Kidney capillary endothelial cell (primary cell): ENCODE measurements at places on chromosomes 12 and 14.

DNA sequence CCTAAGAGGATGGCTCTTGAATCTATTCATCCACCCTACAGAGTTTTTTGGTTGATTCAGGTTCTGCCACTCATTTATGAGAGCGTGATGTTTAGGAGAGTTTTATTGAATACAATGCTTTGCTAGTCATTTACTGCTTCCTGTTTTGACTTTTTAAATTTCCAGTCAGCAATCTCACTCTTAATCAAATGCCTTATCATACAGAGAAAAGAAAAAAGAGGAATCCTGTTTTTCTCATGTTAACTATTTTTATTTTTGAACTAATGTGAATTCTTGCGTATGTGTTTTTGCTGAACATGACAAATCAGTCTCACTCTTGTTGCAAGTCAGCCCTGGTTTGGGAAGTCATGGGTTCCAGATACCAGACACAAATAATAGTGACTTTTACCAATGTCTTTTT is 22.1 kb upstream of the LGMN start:
- DNase-seq: no peak

GRCh38 chr12:5966486-5967095 is 21.5 kb upstream of the ANO2 start:
- no peak for DNase-seq

GRCh38 chr14:96126339-96126782 is 78.3 kb upstream of the BDKRB2 start:
- no peak for DNase-seq

DNA sequence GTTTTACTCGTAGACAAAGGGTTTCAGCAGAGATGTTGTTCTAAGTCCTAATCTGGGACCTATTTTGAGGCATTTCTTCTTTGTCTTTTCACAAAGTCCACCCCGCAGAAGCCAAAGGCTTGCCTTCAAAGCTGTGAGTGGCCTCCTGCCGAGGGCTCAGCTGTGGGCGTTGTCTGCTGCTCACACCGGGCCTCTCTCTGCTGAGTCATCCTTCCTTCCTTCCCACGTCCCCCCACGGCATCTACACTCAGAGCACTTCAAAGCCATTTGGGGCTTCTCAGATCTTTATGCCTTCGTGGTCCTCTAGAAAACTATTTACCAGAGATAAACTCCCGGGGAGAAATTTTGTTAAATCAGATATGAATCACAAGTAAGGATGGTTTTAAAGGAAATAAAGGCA is 115.9 kb upstream of the TMPO start:
- peak; percentile 92 for DNase-seq

- DNase-seq: no peak
Observed at GRCh38 chr14:75392686-75393641, 34.9 kb upstream of the JDP2 start.

- no peak for DNase-seq
Observed at GRCh38 chr14:80388980-80389711, 177.8 kb upstream of the DIO2 start.

DNA sequence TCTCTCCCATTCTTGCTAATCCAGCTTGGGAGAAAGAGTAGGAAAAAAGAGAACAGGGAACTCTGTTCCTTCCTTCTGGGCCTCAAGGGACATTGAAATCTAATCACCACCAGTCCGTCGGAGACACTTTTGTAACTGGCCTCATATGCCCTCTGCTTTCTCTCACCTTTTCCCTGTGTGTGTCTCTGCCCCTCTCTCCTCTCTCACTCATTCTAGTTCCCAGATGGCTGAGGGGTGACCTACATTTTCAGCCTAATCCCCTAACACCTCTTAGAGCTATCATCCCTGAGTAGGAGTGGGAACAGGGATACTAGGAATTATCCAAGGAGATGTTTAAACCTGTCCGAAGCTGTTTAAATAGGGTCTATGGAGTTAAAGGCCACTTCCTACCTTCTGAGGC is 8.9 kb upstream of the PCK2 start:
- no peak for DNase-seq

GRCh38 chr12:6980075-6980474 is 9.4 kb downstream of the EMG1 start:
- no peak for DNase-seq

- DNase-seq: no peak
Observed at GRCh38 chr12:3315201-3315661, 175.8 kb upstream of the PRMT8 start.

DNA sequence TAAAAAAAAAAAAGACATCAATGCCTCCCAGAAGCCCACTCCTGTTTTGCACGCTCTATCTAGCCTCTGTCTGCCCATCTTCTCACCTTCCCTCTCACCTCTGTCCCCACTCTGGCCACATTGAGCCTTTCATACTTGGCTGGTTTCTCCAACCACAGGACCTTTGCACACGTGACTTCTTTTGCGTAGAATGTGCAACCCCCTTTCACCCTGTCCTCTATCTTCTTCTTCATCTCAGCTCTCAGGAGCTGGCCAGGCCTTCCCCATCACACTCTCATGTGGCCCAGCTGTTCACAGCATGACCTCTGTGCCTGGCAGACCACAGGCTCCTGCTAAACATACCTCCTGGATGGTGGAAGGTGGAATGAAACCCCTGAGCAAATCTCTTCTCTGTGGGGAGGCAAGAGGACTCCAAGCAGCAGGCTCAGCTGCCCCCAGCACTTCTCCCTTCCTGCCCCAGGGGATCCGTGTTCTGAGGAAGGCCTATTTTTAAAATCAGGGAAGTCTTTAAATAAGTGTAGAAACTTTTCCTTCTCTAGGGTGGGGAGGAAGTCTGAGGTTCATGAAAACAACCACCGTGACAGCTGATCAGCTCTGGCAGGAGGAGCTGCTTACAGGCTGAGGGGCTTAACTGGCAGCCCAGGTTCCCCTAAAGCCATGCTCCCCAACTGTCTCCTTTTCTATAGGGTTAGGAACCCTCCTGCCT is 11.6 kb downstream of the HVCN1 start:
- no peak for DNase-seq

DNA sequence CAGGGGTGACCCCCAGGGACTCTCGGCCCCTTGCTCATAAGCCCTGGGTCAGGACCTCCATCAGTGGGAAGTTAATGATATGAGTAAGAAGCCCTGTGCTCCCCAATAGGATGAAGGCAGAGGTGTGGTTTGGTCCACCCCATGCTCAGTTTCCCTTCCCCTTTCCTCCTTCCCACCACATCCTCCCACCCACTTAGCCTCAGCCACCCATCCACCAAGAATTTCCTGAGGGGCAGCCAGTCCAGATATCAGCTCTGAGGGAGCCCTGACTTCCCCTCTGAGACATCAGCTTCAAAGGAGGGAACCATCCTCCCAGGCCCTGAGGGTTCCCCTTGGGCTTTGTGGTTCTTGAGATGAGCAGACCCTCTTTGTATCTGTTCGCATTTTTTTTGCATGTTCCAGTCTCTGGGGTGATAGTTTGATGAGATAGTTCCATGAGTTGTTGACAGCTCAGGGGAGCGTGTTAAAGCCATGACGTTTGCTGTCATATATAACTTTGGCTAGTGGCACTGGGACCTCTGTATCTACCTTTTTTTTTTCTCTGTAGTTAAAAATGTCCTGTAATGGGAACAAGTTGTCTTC is 71.2 kb downstream of the LGMN start:
- DNase-seq: no peak

GRCh38 chr14:61736751-61737150 is 25.5 kb upstream of the SNAPC1 start:
- no peak for DNase-seq

DNA sequence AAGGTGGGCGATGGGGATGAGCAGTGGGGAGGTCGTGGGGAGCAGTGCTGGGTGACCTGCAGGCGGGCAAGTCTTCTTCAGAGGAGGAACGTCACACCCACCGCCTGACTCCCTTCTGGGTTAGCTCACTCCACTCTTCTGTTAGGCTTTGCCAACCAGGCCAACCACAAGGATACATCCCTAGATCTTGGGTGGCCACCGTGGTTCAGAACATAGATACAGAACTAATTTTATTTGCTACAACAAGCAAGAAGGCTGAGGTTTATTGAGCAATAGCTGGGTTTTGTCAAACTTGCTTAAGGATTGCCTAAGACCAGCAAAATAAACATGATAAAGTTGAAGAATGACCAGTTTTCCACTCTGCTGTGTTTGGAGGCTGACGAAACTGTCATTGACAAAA is 109.4 kb downstream of the DACT1 start:
- DNase-seq: no peak

- no peak for DNase-seq
Observed at GRCh38 chr14:49970474-49971147, 77.7 kb downstream of the ARF6 start.

- DNase-seq: no peak
Observed at GRCh38 chr12:80617733-80618132, 89.7 kb upstream of the MYF6 start.

GRCh38 chr14:100079726-100080005 is 14.4 kb downstream of the EVL start:
- DNase-seq: no peak

DNA sequence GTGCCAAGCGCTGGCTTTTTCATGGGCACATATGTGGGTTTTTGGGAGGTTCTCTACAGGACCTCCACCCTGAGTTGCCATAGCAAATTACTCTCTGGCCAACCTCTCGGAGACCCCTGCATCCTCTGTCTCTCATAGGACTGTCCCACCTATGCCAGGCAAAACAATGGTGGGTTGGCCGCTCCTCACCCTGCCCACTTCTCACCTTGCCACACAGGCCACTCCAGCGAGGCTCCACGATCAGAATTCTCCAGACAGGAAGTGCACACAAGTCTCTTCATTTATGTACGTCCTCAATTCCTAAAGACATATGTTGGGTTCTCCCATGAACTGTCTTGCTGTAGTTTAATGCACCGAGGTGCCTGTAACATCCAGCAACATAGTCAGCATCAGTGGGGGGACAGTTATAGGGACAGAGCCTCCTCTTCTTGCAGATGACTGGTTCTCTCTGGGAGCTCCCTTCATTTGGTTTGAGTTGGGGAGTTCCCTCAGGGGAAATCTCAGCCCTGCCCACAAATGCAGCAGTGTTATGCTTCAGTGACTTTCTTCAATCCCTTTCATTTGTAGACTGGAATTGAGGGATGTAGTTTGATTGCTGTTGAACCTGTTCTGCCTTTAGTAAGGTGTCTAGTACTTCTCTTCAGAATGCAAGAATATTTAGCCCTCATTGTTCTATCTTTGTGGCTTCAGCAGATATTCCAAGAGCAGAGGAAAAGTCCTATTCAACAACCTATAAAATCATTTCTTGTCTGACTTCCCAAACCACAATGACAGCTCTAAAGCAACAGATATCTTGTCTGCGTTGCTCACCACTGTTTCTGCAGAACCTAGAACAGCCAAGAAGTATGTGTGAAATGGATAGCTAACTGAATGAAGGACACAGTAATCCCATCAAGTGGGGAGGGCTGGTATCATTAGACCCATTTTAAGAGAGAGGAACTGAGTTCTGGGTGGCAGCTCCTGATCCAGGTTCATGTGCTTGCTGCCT is 2.8 kb upstream of the LTBP2 start:
- no peak for DNase-seq

- no peak for DNase-seq
Observed at GRCh38 chr14:84646786-84647500, 883.0 kb upstream of the FLRT2 start.

- no peak for DNase-seq
Observed at GRCh38 chr14:73720636-73721035, 6.5 kb upstream of the PNMA1 start.

GRCh38 chr12:120466560-120467315 is 2.8 kb downstream of the SRSF9 start:
- no peak for DNase-seq

DNA sequence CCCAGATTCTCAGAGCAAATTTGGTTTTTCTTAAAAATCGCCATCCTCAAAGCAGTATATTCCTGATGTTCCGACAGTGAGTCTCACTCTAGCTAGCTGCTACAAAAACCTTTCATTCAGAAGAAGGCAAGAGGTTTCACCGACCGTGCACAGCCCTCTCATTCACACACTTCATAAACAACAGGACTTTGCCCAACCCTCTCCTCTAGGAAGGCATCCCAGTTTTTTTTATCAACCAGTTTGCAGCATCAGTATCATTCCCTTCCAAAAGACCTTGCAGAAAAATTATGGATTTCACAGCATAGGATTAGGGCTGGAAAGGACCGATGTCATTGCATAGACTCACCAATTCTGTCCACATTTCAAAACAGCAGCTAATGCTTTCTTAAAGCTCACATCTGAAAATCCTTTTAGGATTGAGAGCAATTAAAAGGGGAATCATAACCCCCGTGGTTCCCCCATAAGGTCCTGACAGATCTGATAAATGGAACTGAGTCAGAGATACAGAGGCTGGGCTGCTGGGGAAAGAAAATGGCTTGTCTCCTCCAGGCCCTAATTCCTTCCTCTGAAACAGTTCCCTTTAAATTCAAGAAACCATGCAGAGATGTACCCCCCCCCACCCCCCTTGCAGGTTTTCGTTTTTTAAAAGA is 597 bp downstream of the SVOP start:
- no peak for DNase-seq

DNA sequence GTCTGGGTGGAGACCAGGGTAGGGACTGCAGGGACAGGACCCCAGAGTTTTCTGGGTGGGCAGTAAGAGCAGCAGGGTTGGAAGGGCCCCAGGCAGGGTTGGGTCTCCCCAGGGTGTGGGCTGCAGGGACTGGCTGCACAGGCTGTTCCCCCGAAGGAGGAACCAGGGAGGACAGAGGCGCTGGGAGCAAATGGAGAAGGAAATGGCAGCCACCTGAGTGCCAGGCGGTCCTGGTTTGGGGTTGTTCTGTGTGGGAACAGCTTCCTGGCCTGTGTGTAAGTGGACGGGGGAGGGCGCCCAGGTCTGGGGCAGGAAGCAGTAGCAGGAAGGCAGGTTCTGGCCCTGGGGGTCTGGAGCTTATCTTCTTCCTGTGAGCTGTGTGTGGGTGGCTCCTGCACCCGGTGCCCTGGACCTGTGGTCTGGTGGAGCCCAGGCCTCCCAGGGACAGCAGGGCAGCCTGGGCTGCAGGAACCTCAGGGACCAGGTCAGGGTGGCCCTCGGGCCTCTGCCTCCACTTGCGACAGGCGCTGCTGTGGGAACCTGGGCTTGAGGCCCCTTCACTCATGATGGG is 372.8 kb downstream of the TMEM121 start:
- DNase-seq: no peak

DNA sequence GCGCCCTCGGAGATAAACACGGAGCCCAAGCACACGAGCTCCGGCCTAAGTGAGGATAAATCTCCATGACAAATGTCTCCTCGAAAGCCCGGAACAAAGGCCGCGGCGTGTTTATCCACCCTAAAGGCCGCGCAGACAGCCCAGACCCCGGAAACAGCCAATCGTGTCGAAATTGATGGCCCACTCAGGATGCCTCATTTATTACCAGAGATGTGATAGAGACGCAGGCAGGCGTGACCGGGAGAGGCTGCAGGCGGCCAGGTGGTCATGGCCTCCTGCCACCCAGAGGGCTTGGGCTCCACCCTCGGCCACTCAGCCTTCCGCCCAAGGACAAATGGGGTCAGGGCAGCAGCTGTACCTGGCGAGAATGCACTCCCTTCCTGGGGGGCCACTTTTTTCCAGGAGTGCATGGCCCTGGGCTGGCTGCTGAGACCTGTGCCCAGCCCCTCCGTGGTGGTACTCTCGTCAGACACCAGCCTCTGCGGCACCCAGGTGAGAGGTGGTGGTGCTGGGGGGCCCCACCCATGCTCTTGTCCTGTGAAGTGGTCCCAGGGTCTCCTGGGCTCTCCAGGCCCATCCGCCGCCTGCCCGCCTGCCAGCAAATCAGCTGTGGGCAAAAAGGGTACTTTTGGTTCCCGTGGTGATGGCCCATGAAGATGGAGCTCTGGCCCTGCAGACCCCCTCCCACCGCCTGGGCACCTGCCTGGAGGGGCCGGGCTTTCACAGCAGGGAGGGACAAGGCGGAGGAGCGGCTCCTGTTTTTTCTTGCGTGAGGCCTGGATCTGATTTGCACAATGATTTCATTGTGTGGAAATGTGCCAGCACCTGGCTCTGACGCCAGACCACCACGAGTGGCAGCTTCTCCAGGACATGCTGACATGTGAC is 211.5 kb upstream of the C14orf180 start:
- DNase-seq: no peak

GRCh38 chr14:94401083-94401482 is 12.7 kb upstream of the SERPINA1 start:
- no peak for DNase-seq
